NCI-H2227 treated with DMSO at 0.1 percent for 48 hours (cell line): ENCODE measurements at places on chromosomes 12 and 14.

DNA sequence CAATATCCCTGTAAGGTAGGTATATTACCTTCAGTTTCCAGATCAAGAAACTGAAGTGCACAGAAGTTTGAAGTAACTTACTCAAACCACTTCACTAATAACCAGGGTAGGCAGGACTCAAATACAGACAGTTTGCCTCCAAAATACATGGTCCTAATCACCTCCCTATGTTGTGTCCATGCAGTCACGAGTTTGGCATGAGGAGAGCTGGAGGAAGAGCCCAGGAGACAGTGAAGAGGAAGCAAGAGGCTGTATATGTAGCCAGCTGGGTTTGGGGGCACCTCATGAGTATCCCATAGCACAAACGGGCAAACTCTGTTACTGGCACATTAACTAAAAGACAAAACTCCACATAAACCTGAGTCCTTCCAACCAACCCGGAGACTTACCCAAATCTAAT lies 79.2 kb downstream of the DUSP16 start:
- no peak for DNase-seq

DNA sequence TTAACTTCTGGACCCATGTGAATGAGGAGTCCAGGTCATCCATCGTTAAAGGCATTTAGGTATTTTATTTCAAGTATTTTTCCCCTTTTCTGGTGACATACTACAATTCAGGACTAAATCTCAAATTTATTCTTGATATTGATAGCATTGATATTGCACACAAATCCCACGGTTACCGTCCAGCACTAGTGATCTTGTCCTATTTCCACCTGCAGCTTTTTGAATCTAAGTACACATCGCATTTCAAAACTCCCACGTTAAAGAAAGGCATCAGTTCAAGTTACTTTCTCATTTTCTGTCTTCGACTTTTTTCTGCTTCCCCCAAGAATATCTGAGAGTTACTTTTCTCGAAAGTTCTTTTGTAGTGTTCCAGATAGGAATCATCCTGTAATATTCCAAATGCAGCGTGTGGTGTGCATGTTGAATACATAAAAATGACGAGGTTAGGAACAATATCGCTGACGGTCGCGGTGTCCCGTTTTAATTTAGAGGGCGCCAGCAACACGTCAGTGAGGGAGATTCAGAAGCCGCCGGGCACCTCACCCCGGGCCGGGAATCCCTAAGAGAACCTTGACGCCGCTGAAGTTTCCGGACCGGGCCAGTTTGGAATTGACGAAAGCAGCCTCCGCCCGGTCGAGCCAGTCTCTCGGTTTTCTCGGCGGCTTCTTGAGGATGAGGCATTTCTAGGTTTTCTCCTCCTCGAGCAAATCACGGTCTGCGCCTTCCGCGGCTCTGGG lies 569 bp upstream of the RGS6 start:
- peak; percentile 1 for DNase-seq

- DNase-seq = no peak
Observed at GRCh38 chr12:69886109-69886508, 61.1 kb downstream of the MYRFL start.

DNA sequence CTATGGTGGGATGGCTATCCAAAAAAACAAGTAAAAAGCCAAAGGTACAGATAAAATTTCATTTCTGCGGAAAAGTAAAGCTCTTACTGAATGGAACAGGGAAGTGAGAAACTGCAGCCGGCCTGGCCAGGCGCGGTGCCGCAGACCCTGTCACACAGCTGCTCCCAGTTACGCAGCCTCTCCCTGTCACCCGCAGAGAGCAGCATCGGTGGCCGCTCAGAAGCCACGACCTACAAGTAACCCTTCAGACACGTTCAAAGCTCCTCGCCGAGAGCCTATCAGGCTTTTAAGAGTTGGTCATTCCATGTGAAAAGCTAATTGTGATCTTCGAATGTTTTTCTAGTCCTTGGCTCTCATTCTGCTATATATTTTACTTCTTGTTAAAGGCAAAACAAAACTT lies 11.0 kb upstream of the ANKLE2 start:
- no peak for DNase-seq

DNA sequence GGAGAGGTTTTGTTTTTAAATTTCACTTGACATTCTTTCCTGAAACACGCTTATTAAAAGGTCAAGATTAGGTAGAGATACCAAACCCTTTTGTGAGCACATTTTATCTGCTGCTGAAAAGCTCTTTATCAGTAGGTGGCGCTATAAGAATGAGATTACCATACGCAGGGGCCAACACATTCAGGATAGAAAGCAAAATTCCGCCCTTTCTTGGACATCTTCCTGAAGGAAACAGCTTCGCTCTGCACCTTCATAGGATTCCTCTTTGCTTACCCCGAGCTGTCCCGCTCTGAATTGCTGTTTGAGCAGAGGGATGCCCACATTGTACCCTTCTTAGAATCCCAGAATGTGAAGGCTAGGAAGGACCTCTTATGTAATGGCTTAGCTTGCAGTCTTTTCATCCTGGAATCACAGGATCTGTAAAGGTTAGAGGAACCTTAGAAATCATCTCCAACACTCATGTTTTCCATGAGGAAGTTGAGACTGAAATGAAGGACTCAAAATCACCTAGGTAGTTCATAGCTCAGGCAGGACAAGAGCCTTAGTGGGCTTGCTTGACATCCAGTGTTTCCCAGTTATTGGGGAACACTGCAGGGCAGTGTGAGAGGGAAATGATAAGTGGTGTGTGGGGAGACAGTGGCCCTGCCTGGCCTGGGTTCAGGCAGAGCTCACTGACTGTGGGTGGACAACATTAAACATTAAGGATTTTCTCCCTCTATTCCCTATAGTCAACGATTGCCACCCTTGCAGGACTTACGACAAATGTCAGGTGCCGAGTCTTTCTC lies 38.7 kb upstream of the CRY1 start:
- peak; percentile 89 for DNase-seq

DNA sequence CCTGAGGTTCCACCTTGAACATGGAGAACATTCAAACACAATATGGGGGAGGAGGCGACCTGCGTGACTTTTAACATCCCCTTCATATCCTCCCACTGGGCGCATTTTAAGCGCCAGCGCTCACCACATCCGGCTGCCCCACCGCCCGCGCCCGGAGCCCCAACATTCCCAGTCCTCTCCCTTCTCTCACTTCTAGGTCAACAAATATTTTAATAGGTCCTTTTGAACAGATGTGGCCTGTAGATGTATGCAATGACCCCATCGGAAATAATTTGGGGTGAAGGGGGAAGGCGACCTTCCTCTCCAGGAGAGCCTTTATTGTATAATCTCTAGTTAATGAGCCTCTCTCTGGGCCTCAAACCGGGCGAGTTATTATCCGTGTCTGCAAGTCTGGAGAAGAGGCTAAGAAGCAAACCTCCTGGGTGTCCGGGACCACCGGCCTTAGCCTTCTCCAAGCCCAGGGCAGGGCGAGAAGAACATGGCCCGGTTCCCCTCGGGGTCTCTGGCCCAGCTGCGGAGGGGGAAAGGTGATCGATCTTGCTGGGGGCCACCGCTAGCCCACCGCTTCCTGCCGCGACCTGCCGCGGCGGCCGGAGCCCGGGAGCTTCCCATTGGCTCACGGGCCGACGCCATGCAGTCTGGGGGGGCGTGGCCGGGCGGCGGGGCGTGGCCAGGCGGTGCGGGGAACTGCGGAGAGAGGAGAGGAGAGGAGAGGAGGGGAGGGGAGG lies 83.2 kb upstream of the HMGA2 start:
- DNase-seq = no peak

- no peak for DNase-seq
Observed at GRCh38 chr12:131113568-131114270, 160.0 kb downstream of the ADGRD1 start.

- no peak for DNase-seq
Observed at GRCh38 chr14:79356040-79356439, 855.3 kb downstream of the DIO2 start.

GRCh38 chr12:125683748-125684381 lies 618.6 kb downstream of the AACS start:
- no peak for DNase-seq

- no peak for DNase-seq
Observed at GRCh38 chr12:13211191-13211858, 14.8 kb downstream of the EMP1 start.

- DNase-seq = no peak
Observed at GRCh38 chr14:94099006-94099405, 11.5 kb upstream of the IFI27 start.

DNA sequence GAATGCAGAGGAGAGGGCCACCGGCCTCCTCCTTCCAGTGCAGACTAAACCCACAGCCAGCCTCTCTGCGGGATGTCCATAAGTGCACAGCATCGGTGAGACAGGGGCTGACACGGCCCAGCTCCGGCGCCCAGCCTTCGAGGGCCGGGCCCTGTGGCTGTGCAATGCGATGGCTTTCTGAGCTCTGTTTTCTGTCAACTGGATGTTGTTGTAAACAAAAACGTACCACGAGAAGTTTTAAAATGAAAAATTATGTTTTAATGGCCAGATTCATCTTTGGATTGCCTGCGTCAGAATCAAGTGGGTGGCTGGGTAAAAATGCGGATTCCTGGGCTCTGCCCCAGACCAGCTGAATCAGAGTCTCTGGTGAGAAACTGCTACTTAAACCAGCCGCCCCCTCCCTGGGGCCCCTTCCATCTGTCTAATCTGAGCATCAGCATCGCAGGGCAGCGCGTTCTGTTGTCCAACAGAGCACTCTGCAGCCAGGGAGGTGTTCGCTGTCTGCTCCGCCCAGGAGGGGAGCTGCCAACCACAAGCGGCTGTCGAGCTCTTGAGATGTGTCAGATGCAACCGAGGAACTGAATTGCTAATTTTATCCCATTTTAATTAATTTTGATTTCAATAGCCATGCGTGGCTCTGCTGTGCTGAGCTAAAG lies 133.4 kb downstream of the RFLNA start:
- peak; percentile 45 for DNase-seq

DNA sequence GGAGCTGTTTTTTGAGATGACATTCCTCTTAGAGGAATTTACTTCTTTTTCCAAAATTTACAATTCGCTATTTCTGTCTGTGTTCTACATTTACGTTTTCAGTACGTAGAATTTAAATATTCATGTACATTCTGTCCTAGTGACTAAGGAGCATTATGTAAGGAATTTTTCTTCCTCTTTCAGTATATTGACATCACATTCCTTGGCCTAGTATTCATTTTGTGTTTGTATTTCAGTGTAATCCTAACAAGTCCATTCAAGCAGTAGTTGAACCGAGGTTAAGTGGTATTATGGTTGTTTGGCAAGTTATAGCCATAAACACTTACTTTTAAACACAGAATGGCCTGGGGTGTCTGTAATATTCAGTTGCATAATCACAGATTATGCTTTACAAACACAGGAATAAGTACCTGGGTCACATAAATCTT lies 465.2 kb downstream of the PCNX1 start:
- DNase-seq = no peak

DNA sequence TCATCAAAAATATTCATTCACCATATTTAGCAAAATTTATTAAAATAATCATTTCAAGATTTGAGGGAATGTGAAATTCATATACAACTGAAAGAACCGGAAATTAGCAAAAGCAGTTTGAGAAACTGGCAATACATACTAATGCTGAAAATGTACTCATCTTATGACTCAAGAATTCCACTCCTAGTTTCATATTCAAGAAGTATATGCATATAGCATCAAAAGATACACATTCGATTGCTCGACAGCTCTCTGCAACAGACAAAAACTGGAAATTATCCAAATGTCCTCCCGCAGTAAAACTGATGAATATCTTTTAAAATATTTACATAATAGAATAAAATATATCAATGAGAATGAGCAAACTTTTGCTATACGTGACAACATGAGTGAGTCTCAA lies 189.2 kb upstream of the MGAT4C start:
- DNase-seq = no peak

GRCh38 chr12:131041968-131042833 lies 88.5 kb downstream of the ADGRD1 start:
- no peak for DNase-seq

- DNase-seq = peak; percentile 29
Observed at GRCh38 chr12:119749666-119750065, 81.7 kb downstream of the PRKAB1 start.

- DNase-seq = no peak
Observed at GRCh38 chr14:63949696-63950095, 96.9 kb downstream of the SYNE2 start.

DNA sequence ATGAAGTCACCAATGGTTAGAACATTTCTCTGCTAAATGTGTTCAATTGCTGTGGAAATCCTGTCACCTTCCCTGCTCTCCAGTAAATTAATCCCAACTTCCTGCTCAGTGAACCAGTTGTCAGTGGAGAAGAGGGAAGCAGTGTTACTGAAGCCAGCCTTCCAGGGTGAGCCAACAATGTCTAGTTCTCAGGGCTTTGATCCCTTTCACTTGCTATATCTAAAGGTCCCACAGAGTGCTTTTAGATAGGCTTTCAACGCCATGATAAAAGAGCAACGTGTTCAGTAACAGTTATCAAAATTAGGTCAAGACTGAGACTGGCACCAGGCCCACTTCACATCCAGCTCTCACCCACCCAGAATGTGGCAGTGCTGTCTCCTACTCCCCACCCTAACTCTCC lies 139.7 kb downstream of the KCNH5 start:
- no peak for DNase-seq

- DNase-seq = no peak
Observed at GRCh38 chr12:48336061-48336460, 14.7 kb downstream of the ZNF641 start.

- DNase-seq = no peak
Observed at GRCh38 chr12:97982684-97983083, 520.1 kb downstream of the RMST start.

- no peak for DNase-seq
Observed at GRCh38 chr12:58670623-58671022, 249.7 kb downstream of the LRIG3 start.

DNA sequence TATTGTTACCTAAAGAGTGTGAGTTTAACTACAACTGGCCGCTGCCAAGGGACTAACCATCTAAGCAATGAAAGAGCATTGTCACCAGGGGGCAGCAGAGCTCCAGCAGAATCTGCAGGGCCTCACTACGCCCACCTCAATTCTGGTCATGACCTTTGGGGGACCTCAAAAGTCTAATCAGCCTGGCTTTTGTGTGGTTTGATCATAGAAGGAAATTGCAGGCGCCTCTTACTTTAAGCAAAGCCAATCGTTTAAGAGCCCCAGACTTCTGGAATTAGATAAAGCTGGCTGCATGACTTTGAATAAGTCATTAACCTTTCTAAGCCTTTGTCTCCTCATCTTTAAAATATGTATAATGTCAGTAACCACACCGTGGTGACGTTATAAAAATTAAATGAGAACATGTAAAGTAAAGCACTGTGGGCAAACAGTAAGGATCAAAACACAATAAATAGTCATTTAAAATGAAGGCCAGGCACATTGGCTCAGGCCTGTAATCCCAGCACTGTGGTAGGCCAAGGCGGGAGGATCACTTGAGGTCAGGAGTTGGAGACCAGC lies 58.6 kb downstream of the TBX3 start:
- no peak for DNase-seq

- DNase-seq = no peak
Observed at GRCh38 chr12:53330671-53331070, 5.5 kb downstream of the SP7 start.

- DNase-seq = peak; percentile 48
Observed at GRCh38 chr12:130555628-130556485, 160.2 kb downstream of the RIMBP2 start.
